OCI-LY7 (cell line): ENCODE measurements at places on chromosomes 12 and 14.

- no peak for DNase-seq
Measured at GRCh38 chr12:104656921-104657320, 200.2 kb downstream of the CHST11 start.

DNA sequence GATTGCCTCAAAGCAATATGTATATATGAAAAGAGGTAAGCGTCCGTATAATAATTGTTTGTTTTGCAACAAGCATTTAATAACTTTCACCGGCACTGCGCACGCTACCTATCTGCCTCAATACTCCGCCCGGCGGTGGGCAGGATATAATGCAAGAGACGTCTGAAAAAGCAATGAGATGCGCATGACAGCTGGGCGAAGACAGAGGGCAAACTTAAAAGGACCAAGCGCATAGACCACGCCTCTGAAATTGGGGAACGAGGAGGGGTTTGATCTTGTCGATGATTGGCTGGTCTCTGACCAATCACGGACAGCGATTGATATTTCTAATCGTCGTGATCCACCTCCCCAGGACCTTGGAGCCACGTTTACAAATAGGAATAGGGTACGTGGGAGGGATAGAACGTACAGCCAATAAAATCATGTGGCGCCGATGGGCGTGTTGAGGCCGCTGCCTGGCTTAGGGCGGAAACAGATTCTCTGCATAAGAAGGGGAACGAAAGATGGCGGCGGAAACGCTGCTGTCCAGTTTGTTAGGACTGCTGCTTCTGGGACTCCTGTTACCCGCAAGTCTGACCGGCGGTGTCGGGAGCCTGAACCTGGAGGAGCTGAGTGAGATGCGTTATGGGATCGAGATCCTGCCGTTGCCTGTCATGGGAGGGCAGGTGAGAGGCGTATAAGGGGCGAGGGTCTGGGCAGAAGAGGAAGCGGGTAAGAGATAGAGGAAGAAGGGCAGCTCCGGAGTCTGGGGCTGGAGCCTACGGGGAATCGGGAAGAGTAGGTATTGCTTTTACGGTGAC is at the start of gene OS9:
Gene OS9, plus strand, starts transcription at position 474 of the 800 bp plus-strand sequence. Its CDS starts 30 bp downstream, at position 504.
- DNase-seq: peak; percentile 100

GRCh38 chr14:79177106-79177505 is 1006.9 kb downstream of the NRXN3 start:
- DNase-seq: no peak

GRCh38 chr12:39095636-39096330 is 190.4 kb upstream of the CPNE8 start:
- no peak for DNase-seq

DNA sequence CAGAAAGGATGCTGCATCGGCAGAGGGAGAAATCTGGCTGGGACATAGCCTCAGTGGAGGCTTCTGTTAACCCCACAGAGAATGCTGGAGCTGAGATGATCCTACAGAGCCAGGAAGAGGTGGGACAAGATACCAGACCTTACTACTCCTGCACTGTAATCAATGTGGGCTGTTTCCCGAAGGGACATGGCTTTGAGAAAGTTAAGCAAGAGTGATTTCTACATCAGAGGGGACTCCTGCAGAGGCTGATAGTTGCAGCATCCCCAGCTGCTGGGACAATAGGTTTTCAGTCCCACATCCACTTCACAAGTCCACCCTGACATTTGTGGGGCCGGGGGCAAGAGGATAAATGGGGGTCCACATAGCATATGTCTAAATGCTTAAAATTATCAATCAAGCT is 22.5 kb upstream of the CMKLR1 start:
- no peak for DNase-seq

- no peak for DNase-seq
Measured at GRCh38 chr12:70321191-70321590, 44.9 kb upstream of the KCNMB4 start.

GRCh38 chr12:71663561-71664410 is at the start of the genes THAP2 and ZFC3H1:
Gene THAP2, plus strand, starts transcription at chr12:71664301. Its CDS starts 209 bp downstream, at chr12:71664510.
Gene ZFC3H1, minus strand, starts transcription at chr12:71663848. Its CDS starts 238 bp downstream, at chr12:71663610.
- DNase-seq: peak; percentile 99

DNA sequence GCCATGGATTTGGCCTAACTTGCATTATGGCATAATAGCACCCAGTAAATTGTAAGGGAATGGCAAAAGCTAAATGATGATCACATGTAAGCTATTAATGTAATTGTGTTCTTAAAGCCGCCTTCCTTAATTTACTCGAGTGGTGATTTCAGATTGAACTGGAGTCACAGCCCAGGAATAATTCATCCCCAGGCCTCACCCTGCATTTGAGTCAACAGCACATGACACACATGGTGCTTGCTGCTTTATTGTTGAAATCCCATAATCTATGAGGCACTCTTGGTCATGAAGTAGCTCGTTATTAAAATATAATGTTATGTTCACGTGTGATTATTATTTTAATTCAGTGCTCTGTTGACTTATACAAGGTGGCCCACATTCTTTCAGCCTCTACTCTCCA is 547.5 kb downstream of the VRK1 start:
- DNase-seq: no peak

- no peak for DNase-seq
Measured at GRCh38 chr12:114732426-114733030, 48.6 kb upstream of the TBX3 start.

DNA sequence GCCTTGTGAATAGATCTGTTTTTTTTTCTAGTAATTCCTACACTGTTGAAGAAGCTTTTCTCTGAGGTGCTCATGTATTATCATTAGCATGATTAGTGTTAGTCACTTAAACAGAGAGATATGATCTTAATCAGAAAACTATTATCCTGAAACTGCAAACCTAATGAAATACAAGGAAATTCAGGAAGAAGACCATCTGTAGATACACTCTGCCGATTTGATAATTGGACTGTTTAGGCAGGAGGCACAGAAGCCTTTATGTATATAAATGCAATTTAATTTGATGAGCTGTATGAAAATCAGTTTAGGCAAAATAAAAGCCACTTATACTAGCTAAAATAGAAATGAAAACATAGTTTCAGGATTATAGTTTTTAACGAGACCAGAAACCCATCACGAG is 23.3 kb downstream of the PDZRN4 start:
- no peak for DNase-seq

DNA sequence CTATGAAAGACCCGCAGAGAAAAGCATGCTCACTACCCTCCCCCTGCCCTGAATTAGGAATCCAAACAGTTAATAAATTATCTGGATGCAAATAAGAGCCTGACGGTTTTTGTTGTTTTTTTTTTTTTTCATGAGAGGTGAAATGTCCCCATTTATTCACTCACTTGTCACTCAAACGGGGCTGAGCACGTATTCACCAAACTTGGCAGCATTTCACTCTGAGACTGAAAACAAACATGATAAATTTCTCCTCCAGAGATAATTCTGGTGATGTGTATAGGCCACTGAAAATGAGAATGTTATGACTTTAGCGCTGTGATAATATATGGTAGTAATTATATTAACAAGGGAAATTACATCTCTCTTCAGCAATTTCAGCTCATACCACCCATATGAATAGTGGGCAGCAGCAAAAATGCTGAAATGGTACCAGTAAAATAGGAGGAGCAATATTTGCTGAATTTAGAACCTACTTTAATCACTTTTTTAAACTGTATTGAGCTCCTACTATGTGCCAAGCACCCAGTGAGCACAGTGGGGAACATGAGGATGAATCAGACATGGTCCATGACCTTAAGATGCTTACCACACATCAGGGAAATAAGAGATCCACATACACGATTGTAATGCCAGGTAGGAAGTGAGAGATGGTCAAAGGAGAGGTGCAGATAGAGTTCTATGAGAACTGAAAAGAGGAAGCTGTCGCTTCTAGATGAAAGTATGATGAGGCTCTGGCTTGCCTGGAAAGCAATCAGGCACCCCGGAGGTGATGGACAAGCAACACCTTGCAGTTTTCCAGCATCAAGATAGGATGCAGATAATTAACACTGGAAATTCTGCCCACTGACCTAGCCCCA is 286.5 kb upstream of the TMPO start:
- DNase-seq: peak; percentile 65

DNA sequence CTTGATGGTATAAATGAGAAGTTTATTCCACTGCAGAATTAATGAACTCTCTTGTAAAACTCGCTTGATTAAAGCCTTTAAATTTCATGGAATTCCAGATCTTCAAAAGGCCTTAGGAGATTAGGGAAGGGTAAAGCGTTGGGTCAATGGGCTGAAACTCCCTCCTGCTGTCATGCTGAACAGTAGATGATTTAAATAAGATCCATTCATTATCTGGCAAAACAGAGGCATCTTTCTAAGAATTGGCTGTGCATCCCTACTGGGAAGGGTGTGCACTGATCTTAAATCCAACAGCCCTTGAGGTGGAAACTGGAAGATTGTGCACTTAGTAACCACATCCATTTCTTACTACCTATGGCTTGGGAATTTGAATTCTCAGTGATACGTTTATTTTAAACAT is 56.0 kb downstream of the PLCZ1 start:
- DNase-seq: no peak

GRCh38 chr12:107661830-107662229 is 23.8 kb upstream of the PWP1 start:
- no peak for DNase-seq

DNA sequence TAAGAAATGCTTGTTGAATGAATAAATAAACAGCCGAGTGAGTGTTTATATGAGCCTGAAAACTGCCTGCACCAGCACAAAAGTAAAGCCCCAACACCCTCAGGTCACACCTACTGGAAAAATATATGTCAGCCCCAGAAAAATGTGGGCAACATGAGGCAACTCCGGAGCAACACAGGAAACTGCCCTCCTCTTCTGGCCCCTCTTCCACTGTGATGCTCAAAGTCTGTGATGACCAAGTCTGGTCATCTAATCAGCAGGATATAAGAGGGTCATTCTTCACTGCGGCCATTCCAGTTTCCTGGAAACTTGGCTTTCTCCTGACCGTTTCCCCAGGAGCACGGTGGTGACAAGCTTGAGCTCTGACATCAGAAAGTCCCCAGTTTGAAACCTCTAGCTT is 159.6 kb upstream of the PZP start:
- DNase-seq: no peak

- no peak for DNase-seq
Measured at GRCh38 chr14:34562776-34563150, 23.3 kb upstream of the EAPP start.

DNA sequence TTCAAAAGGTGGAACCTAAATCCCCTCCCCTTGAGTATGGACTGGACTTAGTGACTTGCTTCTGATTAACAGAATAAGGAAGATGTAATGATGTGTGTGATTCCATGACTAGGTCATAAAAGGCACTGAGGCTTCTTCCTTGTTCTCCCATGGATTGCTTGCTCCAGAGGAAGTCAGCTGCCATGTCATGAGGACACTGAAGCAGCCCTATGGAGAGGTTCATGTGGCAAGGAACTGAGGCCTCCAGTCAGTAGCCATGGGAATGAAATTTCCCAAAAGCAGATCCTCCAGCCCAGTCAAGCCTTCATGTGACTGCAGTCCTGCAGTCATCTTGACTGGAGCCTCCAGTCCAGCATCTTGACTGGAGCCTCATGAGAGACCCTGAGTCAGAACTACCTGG is 10.7 kb downstream of the TMBIM4 start:
- DNase-seq: no peak

GRCh38 chr12:91290354-91290753 is 107.7 kb upstream of the DCN start:
- no peak for DNase-seq

DNA sequence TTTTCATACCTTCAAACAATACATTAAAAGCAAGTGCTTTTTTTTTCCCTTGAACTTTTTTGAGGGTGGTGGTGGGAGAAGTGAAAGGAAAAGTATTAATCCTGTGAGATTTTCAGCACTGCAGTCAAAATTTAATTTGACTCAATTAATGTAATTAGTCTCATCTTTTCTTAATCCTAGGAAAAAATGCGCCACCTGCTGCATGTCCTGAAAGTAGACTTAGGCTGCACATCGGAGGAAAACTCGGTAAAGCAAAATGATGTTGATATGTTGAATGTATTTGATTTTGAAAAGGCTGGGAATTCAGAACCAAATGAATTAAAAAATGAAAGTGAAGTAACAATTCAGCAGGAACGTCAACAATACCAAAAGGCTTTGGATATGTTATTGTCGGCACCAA is 52.2 kb downstream of the SPATA7 start:
- no peak for DNase-seq

DNA sequence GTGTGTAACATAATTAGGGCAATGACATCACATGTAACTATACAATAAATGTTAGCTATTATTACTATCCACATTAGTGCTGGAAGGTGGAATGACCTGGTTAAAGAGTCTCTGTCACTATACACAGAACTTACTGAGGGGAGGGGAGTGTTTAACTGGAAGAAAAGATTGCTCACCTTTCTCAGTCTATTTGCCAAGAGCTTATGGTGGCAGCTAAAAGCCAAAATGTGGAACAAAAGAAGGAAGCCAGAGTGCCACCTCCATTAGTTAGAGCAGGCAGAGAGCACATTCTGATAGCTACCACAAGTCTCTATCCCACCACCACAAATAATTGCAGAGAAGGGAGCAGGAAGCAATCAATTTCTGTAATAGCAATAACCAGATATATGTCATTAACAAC is 124.4 kb downstream of the MED13L start:
- no peak for DNase-seq

- DNase-seq: no peak
Measured at GRCh38 chr14:47447076-47447475, 228.3 kb downstream of the MDGA2 start.

DNA sequence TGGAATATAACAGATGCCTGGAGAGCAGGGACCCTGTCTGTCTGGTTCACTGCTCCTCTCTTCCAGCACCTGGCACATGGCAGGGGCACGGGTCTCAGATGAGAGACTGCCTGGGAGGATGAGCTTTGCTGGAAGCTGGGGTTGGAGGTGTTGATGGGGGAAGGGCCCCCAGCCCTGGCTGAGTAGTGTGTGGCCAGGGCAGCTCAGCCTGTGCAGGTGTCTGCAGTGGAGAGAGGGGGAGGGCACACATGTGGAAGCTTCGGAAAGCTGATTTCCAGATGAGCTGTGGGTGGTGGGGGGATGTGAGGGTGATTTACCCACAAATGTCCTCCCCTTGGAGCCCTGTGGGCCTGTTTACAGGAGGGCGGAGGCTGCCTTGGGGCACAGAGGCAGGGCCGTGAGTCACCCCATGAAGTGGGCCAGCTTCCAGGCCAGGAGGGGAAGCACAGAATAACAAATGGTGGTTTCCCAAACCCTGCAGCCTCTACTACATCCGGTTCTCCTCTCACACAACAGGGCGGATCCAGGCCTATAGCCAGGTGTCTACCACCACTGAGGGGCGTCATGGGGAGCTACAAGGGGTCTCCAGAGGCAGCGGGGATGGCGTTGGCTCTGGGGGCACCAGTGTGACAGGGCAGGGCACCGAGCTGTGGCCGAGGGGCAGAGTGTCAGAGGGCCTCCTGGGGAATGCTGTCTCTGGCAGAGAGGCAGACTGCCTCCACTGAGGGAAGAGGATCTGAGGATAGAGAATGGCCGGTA is 11.0 kb downstream of the KRT7 start:
- no peak for DNase-seq

DNA sequence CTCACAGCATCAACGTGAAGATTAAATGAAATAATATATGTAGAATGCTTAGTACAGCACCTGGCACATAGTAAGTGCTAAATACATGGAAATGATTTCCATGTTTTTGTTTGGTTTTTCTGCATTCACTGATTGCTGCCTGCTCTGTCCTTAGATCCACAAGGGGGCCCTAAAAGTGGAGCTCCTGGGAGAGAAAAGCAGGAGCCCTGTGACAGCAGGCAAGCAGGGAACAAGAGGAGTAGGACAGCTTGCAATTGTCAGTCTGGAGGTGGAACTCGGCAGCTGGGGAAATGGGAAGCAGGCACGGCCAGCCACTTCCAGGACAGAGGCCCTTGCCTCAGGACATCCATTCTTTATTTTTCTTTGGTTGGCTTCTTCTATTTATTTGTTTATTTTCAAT is 292.9 kb downstream of the BMP4 start:
- no peak for DNase-seq

GRCh38 chr14:36217732-36218131 is 41.2 kb upstream of the PTCSC3 start:
- DNase-seq: no peak

GRCh38 chr12:96456265-96456974 is 33.0 kb upstream of the CFAP54 start:
- peak; percentile 72 for DNase-seq
